ENCODE measurements at places on chromosomes 12 and 14. TPM values are rescaled to one million over a fixed set of nuclear protein-coding genes. Genes with fewer than 3 reads are reported as not detected.

The TMX1 gene
- 11.0 TPM for total RNA-seq

The FAM181A gene
- not detected for total RNA-seq

The NOXRED1 gene
- 0.32 TPM for total RNA-seq

The RAD51AP1 gene
- 0.42 TPM for total RNA-seq

The LGR5 gene
- total RNA-seq: 1.7 TPM

GRCh38 chr12:4275016-4275869 lies 1.7 kb downstream of the CCND2 start:
- no peaks in the 10 kb centered on the region for H3K36me3 ChIP-seq
- H3K27ac ChIP-seq: peak overlapping the region; percentile 16
- no peak for DNase-seq
- H3K4me3 ChIP-seq: peak overlapping the region; percentile 69
- peaks cover 48% of the 10 kb centered on the region for H3K4me1 ChIP-seq
- H3K27me3 ChIP-seq: peaks cover 66% of the 10 kb centered on the region

GRCh38 chr12:123283461-123283860 lies 11.8 kb upstream of the CDK2AP1 start:
- no peaks in the 10 kb centered on the region for H3K36me3 ChIP-seq
- DNase-seq: no peak
- H3K4me3 ChIP-seq: no peak overlapping the region
- H3K27ac ChIP-seq: no peak overlapping the region

DNA sequence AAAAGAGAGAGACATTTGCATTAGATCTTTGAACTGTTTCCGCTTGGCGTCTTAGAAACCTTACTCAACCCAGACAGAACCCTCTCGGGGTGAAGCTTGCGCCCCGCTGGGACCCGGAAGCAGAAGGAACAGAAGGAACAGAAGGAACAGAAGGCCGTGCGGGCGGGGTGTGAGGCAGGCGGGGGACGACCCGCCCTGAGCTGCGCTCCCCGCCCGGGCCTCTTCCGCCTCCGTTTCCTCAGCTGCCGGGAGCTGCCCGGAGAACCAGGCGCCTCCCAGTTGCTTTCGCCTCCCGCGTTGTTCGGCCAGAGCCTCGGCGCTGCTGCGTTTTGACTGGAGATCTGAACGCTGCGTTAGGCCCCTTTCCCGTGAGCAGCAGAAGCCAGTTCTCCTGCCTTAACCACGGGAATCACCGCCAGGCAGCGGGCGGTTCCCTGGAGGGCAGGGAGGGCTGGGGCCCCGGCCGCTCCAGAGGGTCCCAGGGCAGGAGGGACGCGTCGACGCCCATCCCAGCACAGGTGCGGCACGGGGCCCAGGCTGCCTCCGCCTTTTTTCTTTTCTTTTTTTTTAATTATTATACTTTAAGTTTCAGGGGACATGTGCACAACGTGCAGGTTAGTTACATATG lies 19.3 kb upstream of the MMP17 start:
- H3K4me1 ChIP-seq: no peaks in the 10 kb centered on the region
- H3K27ac ChIP-seq: no peak overlapping the region
- peak; percentile 48 for DNase-seq
- H3K27me3 ChIP-seq: no peaks in the 10 kb centered on the region
- no peak overlapping the region for H3K4me3 ChIP-seq
- H3K36me3 ChIP-seq: no peaks in the 10 kb centered on the region

All from psoas muscle (tissue), 8 donors.